ENCODE measurements at places on chromosomes 7 and 10.

DNA sequence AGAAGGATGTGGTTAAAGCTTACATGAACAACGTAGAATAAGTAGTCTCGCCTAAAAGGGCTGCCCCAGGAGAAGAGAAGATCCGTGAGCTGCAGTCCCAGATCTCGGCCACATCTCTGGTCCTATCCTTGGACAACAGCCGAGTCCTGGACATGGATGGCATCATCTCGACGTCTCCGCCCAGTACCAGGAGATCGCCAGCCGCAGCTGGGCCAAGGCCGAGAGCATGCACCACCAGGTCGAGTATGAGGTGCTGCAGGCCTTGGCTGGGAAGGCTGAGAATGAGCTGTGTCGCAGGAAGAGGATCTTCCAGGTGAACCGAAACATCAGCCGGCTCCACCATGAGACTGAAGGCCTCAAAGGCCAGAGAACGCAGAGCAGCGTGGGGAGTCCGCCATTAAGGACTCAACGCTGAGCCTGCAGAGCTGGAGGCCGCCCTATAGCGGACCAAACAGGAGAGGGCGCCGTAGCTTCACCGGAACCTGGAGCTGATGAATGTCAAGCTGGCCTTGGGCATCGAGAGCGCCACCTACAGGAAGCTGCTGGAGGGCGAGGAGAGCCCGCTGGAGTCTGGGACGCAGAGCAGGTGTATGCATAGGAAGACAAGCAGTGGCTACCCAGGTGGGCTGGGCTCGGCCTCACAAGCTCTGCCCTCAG, 22.2 kb downstream of the LIPK start:
- DNase-seq, result no peak

DNA sequence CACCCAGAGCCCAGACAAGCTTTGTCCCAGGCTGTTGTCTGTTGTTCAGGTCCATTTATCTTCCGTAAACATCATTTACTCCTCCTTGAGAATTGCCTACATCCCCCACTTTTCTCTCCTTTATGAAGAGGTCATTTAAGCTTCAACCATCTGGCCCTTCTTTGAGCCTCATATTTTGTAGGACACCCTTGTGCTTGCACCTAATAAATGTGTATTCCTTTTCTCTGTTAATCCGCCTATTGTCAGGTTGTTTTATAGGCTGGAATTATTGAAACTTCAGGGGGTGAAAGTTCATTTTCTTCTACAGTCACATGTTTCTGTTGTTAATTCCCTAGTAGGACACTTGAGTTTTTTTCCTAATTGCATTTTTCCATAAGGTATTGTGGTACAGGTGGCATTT, 19.6 kb upstream of the CTTNBP2 start:
- DNase-seq, result no peak

DNA sequence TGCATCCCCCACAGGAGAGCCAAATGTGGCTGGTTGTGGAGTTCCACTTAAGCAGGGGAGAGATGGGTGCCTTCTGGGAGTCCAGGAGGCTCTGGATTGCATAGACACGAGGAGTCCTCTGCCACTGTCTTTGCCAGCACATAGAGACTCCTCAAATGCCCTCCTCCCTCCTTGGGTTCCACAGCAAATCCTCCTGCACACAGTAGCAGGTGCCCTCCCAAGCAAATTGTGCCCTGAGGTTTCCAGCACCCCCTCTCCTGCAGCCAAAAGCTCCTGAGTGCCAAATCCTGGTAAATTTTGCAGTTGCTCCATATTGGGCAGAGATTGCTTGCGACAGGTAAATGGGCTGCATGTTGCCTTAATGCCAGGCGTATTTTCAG, 5.8 kb downstream of the EVX1 start:
- no peak for DNase-seq

GRCh38 chr10:78551184-78552005, 517.4 kb upstream of the ZMIZ1 start:
- DNase-seq, result no peak

DNA sequence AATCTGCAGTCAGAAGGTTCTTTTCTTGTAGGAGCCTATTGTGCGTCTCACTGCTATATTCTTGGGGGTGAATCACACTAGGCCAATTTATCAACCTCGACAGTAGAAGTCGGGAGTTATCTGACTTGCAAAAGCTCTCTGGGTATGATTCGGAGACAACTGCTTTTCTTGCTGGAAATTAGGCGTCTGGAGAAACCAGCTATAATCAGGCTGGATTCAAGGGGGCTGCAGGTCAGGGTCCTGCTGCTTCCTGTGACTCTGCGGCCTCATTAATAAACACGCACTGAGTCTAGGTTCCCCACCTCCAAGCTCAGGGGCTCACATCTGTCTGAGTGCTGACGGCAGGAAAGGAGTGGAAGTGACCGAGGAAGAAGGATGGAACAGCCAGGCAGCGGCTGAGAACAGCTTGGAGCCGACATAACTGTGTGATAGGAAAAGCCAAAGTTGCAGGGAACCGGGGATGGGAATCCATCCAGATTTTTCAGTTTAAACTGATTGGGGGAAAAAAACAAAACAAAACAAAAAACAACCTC, 184.6 kb downstream of the FANK1 start:
- DNase-seq, result no peak

DNA sequence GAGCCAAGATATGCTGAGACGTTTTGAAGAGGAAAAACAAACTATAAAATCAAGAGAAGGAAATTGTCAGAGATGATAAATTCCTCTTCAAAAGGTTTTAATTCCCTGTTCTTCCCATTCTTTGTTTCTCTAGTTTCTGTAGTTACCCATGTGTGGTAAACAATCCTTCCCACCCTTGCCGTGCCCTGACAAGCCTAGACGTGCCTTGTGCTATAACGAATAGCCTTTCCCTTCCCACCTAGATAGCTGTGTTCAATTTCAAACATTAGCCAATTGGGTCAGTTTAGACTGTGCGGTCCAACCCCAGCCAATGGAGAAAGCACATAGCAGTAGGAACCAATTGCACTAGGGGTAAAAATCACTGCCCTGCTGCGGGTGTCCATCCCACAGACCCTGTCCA, 138.1 kb downstream of the RALA start:
- no peak for DNase-seq
